ENCODE measurements at places on chromosomes 1 and 21.

GRCh38 chr1:248316796-248317195 lies 7.6 kb downstream of the OR2M7 start:
- DNase-seq, result no peak

GRCh38 chr1:14784790-14785773 lies 186.6 kb downstream of the KAZN start:
- no peak for DNase-seq

GRCh38 chr1:244779410-244779809 lies 56.0 kb upstream of the COX20 start:
- DNase-seq, result no peak

DNA sequence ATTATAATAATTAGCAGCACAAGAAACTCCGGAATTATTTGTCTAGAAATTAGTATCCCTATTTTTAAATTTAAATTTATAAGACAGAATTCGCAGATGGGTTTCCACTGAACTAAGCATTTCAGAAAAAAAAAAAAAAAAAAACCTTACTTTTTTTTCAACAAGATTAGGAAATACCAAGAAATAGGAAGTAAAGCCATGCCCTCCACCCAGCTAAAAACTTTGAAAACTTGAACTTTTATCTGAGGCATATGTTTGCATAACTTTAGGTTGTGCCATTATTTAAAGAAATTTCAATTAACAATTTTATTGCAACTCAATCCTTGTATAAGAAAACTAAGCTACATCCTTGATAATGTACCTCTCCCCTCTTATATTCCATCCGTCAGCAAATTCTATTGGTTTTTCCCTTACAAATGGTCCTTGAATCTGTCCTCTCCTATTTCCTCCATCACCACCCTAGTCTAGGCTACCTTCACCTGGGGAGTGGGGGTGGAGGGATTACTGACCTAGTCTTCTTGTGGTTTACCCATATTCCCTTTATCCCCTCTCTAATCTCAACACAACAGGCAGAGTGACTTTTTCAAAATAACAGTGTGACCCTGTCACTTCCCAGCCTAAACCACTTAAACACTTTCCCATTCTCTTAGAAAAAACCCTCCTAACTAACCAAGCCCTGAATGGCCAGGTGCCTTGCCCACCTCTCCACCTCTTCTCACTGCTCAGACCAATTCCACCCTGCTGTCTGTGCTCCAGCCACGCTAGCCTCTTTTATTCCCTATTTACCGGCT lies 1.4 kb upstream of the EVI5 start:
- no peak for DNase-seq

GRCh38 chr1:218073062-218073461 lies 212.0 kb upstream of the RRP15 start:
- no peak for DNase-seq

- no peak for DNase-seq
Measured at GRCh38 chr1:183472488-183473216, at the start of gene SMG7. Gene SMG7 (plus strand): TSS chr1:183472499. CDS start chr1:183472621, 122 bp downstream.

- no peak for DNase-seq
Measured at GRCh38 chr1:32126770-32127169, 18.9 kb downstream of the KPNA6 start.

- DNase-seq, result no peak
Measured at GRCh38 chr1:94165843-94166242, 44.9 kb upstream of the ABCA4 start.

GRCh38 chr1:58211869-58212268 lies 334.7 kb downstream of the OMA1 start:
- DNase-seq, result no peak

- no peak for DNase-seq
Measured at GRCh38 chr1:191074881-191075280, 597.2 kb upstream of the BRINP3 start.

DNA sequence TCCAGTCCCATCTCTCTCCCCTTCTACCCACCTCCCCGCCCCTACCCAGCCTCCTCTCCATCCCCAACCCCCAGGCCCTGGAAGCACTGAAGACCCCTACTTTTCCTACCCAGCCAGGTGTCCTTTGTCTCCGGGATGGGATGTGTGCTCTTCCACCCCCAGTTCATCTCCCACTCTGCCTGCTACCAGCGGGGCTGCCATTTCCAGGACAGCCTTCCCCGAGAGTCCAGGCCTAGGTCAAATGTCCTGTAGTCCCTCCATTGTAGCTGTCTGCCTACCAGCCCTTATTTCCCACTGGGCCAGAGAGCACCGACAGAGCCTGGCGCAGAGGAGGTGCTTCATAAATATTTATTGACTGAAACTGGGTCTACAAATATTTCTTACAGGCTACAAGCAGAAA lies 72.0 kb upstream of the TLR5 start:
- no peak for DNase-seq

GRCh38 chr1:193185211-193185610 lies 1.2 kb downstream of the B3GALT2 start:
- no peak for DNase-seq

DNA sequence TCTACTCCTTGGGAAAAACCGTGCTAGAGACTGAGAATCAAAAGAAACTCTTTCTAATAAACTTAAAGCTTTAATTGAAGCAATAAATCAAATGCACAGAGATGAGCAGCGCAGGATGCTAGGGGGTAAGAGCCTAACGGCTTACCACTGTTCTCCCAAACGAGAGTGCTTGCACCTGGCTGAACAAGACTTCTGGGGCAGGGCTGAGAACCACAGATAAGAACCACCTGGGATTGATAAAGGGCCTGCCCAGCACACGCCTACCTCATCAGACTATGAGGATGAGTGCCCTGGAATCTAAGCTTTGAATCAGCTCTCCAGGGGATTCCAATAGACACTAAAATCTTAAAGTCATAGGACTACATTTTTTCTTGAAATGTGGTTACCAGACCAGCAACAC lies 43.3 kb downstream of the KRTAP19-8 start:
- no peak for DNase-seq

- DNase-seq, result no peak
Measured at GRCh38 chr1:8435569-8436071, 117.7 kb downstream of the SLC45A1 start.

- DNase-seq, result no peak
Measured at GRCh38 chr1:95116580-95117206, 462 bp upstream of the TLCD4 start.

GRCh38 chr1:111476761-111477309 lies 3.1 kb downstream of the C1orf162 start:
- no peak for DNase-seq

DNA sequence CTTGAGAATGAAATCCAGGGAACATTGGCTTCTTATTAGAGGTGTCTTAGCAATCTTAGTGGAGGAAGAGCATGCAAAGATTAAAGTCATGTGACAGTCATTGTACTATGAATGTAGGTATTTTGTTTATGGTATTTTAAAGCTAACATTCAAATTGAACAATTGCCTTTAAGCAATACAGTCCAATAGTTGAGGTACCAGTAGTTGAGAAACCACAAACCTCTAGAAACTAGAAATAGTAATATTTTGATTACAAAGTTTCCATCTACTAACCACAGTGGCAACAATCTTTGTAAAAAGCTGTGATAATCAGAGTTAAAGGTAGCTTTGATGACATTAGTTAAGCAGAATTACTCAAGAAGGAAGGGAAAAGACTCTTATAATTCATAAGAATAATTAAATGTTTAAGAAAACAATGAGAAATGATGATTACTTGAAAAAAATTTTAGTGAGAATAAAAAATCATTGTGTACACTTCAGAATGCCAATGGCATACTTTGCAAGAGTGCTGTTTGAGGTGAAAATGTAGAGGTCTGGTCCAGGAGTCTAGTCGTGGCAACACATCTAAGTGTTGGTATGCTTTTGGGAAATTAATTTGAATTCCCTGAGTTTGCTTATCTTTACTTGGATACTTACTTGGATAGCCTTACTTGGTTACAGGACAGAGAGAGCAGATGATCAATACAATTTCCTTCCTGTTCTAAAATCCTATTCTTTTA lies 104.9 kb upstream of the PTGFR start:
- DNase-seq, result no peak

GRCh38 chr1:84570436-84571149 lies 3.6 kb downstream of the CTBS start:
- DNase-seq, result no peak

All from forelimb muscle (tissue), 1 donor.